Skeletal muscle cell (primary cell): ENCODE measurements at places on chromosomes 7 and 10.

- no peak for DNase-seq
These were observed 14.4 kb upstream of the APBB1IP start for GRCh38 chr10:26423722-26424121.

DNA sequence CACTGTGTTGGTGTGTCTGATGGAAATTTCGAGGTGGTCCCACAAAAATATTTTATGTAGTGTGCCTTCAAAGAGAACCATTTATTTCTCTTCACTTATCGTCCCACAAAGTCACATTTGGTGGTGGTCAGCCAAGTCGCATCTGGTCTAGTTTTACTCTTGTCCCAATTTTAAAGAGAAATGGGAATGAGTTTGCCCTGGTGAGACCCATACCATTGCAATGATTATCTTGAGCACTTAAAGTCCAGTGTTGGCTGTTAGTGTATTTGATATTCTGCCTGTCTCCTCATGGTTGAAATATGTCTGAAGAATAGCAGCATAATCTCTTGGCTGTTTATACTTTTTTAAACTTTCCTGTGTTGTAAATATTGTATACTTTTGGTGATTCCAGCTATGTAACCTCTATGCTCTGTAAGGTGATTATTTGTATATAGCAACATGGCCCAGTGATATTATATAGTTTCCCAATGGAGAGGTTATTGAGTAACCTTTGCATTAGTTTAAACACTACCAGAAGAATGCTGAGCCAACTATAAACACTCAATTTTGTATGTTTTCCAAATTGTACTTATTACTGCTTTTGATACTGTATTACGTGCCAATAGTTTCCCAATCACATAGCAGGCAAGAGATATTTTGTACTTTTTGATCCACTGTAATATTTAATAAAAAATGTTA, 172.2 kb downstream of the RTKN2 start:
- no peak for DNase-seq

DNA sequence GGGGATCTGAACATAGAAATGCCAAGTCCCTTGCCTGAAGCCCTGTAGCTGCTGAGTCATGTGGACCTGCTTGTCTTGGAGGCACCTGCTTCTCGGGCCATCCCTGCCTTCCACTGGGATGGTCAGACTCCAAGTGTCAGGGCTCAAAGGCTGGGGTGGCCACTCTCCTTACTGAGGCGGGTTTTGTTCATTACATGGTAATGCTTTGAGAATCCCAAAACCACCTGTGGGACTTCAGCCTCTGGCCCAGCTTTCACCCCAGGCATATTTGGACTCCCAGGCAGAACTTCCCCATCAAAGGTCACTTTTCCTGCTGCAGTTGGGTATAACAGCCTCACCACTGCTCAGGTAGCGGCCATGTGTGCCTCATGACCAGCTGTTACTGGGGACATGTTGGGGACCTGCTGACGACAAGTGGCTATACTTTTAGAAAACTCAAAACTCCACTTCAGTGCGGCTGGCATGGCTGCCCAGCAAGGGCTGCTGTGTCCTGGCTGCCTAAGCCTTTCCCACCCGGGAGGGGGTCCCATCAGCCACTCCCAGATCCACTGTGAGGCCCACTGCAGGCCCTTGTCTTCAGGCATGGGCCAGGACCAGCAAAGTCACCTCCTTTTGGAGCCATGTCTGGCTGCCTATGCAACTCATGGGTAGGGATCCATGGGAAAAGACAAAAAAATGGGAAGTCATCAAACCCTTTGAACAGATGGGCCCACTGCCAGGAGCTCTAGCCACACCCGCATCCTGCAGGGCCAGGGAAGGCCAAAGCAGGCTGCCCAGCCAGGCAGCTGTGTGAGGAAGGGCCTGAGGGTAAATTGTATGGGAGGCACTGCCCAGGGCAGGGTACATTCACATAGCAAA, 96.7 kb downstream of the ARHGAP22 start:
- DNase-seq, result no peak

DNA sequence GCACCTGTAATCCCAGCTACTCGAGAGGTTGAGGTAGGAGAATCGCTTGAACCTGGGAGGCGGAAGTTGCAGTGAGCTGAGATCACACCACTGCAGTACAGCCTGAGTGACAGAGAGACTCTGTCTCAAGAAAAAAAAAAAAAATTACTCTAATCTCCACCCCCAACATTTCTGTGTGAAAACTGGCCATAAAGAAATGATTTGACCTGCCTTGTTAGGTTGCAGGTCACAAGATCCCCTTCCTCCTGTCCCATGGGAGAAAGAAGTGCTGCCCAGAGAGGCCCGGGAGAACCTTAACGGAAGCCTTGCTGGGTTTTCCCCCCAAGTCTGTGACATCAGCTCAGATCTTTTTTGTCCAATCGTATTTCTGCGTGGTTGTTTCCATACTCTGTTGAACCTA, 8.7 kb upstream of the CALHM1 start:
- DNase-seq, result no peak

GRCh38 chr7:139737221-139738100, 40.3 kb downstream of the HIPK2 start:
- DNase-seq, result no peak

GRCh38 chr7:55190511-55191160, 171.8 kb downstream of the EGFR start:
- no peak for DNase-seq

- DNase-seq, result no peak
These were observed 478.3 kb downstream of the TNS3 start for GRCh38 chr7:47103498-47104205.

GRCh38 chr7:92460510-92460909, 13.2 kb downstream of the GATAD1 start:
- DNase-seq, result no peak

DNA sequence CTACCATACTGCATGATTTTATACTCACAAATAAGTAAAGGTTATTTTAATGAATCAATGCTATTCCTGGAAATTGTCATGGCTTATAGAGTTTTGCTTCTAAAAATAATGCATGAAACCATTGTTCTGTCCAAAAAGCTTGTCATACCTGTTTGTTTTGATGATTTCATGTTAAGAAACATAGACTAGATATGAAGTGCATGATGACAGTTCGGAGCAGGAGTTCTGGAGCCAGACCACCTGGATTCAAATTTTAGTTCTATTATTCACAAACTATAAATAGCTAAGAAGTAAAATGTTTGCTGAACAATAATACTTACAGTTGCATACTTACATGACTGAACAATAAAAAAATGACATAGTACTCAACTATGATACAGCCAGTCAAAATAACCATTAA, 107.0 kb upstream of the AKR1E2 start:
- DNase-seq, result no peak

GRCh38 chr7:102004229-102004628, 186.8 kb downstream of the CUX1 start:
- DNase-seq, result no peak

GRCh38 chr7:3859431-3859830, 558.4 kb downstream of the SDK1 start:
- DNase-seq, result no peak

DNA sequence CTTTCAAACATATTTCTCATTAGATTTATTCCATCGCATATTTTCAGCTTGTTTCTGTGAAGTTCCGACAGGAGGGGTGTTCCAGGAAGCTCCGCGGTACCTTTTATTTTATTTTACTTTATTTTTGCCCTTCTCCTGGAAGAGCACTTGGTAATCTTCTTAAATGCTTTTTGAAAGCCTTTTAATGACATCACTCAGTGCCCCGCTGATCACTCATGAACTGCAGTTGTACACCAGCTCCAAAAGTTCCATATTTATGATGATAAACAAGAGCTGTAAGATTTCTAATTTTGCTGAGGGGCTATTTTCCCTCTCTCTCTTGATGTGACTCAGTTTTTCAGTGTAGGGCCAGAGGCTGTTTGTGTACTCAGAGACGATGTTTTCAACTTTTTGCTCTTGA, 144.4 kb downstream of the KIAA1217 start:
- no peak for DNase-seq
